ENCODE measurements at places on chromosomes 5 and 9.

DNA sequence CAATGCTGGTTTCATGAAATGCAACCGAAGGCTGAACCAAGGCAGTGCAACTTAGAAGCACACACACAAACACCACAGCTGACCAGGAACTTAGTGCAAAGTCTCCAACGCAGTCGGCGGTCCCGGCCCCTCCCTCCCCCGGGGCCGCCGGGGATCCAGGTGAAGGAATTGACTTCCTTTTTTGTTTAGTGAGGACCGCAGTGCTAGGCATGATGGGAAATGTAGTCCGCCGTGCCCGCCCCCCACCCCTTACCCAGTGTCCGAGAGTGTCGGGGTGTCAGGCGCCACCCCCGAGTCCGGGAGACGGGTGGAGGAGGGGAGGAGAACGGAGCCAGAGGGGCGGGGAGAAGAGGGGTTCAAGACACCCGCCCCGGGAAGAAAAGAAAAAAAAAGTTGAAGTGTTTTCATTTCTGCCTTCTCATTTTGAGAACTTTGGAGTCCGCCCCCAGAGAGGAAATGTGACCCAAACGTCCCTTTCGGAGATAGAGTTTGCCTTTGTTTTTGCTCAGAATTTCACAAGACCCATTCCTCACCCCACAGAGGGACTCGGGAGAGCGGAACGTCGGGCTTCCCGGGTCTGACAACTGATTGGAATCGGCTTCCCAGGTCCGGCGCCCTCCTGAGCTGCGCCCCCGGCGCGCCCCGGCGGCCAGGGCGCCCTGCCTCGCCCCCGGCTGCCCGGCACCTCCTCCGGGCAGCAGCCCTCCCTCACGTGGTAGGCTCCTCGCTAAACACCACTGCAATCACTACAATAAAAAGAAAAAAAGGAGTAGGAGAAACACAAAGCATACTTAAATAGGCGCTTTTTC lies 2.0 kb downstream of the IER5L start:
- DNase-seq = peak; percentile 72

DNA sequence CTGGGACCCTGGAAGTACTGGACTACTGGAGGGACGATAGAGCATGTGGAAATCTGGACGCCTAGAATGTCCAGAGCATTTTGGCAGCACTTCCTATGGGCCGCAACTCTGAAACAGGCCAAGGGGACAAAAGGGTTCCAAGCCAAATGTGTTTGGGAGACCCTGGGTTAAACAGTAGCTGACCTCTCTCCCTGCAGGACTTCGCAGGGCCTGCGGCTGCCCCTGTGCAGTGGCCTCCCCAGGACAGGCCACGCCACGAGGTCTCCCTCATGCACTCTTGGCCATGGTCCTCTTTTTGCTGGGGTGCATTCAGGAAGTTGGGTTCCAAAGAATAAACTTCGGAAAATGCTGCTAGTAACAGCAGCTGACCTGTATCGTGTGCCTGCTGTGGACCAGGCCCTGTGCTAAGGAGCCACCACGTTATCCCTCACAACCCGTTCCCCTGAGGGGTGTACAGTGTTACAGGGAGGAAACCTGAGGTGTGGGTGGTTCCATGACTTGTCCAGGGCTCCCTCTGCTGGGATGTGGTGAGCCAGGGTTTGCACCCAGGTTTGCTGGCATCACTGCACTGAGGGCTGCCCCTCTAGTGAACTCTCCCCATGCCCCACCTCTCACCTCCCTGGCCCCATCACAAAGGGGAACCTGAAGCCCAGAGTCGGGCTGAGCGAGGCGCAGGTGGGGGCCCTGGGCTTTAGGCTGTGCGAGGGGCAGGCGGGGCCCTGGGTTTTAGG lies 79.4 kb downstream of the AMBP start:
- DNase-seq = peak; percentile 58

DNA sequence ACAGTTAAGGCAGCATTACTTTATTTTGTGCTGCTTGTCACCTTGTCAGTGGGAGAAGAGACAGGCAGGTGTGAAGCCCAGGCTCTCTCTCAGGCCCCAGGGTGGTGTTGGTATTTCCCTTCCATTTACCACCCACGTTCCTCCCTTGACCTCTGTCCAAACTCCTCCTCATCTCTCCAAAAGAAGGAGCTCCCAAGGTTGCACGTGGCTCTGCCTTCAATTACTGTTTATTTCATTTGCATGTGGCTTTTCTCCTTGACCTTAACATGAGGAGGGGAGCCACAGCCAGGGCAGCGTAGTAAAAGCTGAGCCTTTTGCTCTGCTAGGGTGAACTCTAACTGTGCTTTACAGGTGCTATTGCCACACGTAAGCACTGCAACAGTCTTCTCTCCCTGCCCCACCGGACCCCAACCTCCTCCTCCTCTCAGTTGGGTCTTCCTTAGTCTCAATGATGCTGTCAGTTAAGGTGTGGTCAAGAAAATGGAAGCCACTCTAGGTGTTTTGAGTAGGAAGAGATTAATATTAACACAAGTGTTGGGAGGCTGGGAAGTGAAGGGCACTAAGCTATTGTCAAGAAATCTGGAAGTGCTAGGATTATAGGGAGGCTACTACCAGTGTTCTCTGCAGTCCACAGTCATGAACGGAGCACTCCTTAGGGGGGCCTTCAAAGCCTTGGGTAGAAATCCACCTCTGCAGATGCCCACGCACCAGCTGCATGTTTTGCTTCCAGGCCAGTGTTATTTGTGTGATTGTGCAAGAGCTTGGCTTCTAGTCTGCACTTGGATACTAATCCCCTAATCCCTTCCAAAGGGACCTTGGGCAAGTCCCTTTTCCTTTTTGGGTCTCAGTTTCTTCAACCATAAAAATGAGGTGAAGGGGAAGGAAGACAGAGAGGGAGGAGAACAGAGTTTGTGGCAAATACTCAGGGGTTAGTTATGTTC lies 3.9 kb upstream of the ALDH1B1 start:
- DNase-seq = no peak

GRCh38 chr5:132098151-132098594 lies 24.6 kb downstream of the CSF2 start:
- no peak for DNase-seq

DNA sequence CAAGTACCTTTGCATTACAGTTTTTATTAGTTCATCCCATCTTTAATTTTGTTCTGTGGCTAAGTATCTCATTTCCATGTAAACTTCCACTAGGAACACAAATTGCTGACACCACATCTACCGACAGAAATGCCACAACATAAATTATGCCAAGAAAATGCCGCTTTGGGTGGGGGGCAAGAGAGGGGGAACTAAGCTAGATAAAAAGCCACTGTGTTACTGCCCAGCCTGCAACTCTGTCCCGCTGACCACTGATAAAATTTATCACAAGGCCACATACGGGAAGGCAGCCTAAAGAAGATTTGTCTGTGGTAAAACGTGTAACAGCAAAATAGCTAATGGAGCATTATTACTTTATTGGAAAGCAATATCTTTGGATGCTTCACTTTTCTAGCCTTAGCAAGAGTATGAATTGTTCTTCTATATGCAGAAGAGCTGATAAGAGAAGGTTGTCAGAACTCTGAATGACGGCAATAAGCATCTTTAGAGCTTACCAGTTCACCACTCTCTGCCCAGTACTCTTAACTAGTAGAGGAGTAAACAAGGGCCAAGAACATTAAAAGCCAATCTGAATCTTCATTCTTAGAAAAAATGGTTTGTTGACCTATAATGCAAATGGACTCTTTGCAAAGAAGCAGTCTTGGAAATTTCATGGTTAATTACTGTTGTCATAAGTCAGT lies 172.2 kb upstream of the MEF2C start:
- DNase-seq = no peak

GRCh38 chr5:1318659-1319251 lies 23.9 kb upstream of the TERT start:
- DNase-seq = no peak

DNA sequence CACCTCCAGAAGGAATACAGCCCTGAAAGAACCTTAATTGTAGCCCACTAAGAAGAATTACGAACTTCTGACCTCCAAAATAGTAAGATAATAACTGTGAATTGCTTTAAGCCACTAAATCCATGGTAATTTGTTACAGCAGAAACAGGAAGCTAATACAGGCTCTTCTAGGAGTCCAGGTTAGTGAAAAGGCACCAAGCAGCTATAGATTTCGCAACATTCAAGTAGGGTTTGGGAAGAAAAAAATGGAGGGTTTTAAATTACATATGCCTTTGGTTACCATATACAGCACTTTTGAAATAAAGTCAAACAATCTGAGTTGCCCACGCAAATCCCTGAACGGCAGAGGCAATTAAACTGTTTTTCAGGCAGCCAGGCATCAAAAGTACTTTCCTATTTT lies 1.7 kb upstream of the ACTL7A start:
- no peak for DNase-seq

DNA sequence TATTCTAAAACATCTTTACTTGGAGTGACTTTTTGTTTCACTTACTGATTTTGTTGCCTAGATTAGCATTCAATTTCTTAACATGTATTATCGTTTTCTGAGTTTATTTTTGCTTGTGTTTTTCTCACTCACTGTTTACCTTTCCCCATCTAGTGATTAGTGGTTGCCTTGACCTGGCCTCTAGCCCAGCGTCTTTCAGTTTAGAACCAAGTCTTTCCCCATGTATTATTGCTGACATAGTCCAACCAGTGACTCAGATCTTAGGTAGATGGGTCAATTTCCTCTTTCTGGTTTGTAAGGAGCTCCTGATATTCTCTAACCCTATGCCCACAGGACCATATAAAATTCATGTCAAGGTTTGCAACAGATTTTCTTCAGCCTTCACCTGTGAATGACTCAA lies 135.5 kb downstream of the PRR16 start:
- DNase-seq = no peak

DNA sequence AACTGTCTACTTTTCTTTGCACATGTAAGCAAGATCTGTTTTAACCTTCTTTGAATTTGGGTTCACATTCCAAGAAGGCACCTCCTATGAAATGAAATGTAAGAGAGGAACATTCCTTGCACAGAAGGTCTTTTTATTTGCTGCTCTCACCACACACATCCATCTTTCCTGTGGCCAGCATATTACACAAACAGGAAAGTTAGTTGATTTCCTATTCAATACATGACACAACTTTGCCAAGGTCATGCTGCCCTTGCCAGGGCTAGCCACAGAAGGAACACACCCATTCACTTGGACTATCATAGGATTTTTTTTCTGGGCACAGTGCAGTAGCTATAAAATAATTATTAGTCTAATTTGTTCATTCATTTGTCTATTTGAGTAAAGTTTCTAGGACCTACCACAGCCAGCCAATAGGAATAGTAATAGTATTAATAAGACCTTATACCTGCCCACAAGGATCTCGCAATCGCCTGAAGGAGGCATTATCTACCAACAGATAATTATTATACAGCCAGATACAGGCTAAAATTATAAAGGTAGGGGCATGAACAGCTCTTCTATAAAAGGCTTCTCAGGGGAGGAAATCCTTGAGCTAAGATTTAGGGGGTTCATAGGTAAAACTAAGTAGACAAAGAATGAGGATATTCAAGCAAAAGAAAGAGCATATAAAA lies 78.1 kb upstream of the NREP start:
- no peak for DNase-seq

- DNase-seq = no peak
Observed at GRCh38 chr9:7318920-7319319, 480.7 kb downstream of the DMAC1 start.

DNA sequence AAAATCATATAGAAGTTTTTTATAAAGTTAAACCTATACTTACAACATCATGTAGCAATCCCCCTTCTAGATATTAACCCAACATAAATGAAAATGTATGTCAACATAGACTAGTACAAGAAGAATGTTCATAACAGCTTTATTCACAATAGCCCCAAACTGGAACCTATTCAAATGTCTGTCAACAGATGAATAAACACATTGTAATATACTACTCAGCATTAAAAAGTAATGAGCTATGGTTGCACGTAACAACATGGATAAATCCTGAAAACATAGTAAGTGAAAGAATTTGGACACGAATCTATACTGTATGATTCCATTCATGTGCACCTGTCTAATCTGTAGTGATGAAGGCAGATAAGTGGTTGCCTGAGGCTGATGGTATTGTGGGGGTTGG lies 73.9 kb downstream of the CSNK1G3 start:
- no peak for DNase-seq

DNA sequence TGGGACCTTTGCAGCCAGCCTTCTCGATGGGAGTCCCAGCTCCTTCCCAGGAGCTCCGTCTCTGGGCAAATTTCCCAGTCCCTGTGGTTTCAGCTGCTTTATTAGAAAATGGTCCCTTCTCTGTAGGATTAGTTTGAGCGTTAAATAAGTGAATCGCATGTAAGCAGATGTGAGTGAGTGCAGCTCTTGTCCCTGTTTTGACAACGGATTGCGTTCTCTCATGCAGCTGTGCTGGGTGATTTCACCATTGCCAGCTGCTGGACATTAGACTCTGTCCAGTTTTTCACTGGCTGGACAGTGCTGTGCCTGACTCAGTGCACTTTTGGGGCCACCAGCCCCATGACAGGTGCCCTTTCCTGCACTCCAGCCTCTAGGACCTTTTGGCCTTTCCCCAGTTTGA lies 11.6 kb upstream of the CEL start:
- no peak for DNase-seq

- peak; percentile 26 for DNase-seq
Observed at GRCh38 chr5:68169903-68170302, 45.7 kb upstream of the PIK3R1 start.

GRCh38 chr5:84393969-84394368 lies 9.3 kb upstream of the EDIL3 start:
- no peak for DNase-seq

GRCh38 chr5:171597946-171598640 lies 178.6 kb downstream of the FGF18 start:
- no peak for DNase-seq

- no peak for DNase-seq
Observed at GRCh38 chr9:119792242-119792641, 423.0 kb upstream of the BRINP1 start.

GRCh38 chr9:76090909-76091308 lies 200.4 kb downstream of the PCSK5 start:
- DNase-seq = no peak

GRCh38 chr5:103375350-103375749 lies 116.8 kb downstream of the MACIR start:
- no peak for DNase-seq

DNA sequence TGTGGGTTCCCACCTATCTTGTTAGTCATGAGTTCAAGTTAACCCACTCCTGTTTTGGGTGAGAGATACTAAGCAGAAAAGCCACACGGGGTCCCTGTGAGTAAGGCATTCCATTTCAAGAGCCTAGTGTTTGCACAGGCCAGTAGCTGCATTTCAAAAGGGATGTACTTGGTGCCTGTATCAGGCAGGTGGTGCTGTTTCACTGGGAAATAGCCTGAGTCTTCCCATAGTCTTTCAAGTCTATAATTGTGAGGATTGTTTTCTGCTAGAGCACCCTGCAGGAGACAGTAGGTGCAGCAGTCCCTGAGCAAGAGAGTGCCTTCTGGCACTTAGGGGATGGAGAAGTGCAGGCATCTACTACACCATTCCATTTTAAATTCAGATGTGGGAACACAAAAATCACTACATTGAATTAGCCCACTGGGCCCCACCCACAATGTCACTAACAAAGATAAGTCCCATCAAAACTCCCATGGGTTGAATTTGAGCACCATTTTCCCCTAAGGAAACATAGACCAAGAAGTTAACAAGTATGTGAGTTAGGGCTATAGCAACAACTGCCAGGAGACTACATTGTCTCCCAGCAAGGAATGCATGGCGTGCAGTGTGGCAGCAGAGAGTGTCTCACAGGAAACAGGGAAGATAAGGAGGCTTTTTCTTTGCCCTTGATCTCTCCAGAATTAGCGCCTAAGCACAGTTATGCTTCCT lies 263.2 kb downstream of the COX7C start:
- peak; percentile 72 for DNase-seq

GRCh38 chr9:137688261-137688660 lies 69.5 kb downstream of the EHMT1 start:
- DNase-seq = no peak
